Progenitor cell of endocrine pancreas (in vitro differentiated cells): ENCODE measurements at places on chromosomes 11 and 22.

GRCh38 chr11:57405271-57405860 is 14.9 kb upstream of the PRG2 start:
- DNase-seq: no peak

DNA sequence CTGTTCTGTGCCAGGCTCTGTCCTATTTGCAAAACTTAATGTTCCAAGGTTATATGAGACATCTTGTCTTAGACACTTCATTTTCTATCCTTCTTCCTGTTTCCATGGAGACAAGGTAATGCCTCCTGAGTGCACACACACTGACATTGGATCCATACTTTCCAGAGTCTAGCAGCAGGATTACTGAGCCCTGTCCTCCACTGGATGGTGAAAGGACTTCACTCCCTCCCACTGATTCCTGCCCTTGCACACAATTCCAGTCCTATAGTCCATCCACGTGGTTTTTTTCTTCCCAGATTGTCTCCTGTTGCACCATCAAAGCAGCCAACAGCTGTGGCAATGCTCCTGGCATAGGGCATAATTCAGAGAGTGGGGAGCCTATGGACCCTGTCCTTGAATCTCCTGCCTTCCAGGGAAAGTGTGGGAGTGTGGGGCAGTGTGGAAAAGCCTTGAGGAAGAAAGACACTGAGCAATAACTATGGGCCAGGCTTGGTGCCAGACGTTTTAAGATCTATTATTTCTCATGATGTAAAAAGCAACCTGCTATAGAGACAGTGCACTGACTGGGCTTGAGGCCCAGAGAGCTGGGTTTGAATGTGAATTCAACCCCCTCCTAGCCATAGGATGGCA is 31.3 kb downstream of the SERPINH1 start:
- no peak for DNase-seq

DNA sequence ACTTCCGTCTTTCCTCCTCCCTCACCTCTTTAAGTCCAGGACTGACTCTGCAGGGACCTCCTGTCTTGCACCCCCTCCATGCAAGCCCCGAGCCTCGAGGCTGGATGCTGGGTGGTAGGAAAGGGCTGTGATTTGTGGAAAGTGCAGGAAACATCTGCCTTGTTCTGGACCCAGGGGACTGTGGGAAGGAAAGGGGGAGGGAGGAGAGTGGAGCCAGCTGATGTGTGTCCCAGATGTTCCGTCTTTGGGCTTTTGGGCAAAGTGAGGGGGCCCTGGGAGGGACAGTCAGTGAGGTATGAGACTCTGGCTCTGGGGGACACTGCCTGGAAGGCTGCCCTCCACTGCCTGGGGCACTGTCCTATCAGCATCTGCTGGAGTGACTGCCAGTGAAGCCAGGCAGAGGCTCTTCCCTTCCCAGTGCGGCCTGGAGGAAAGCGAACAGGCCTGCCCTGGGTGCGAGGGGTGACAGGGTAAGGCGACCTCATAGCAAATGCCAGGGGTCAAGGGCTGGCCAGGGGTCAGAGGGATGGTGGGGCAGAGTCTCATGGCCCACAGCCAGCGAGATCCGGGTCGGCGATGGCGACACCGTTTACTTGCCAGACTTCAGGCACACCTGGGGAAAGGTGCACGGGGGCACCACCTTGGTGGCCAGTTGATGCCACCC is 1.7 kb downstream of the MRGPRD start:
- no peak for DNase-seq

DNA sequence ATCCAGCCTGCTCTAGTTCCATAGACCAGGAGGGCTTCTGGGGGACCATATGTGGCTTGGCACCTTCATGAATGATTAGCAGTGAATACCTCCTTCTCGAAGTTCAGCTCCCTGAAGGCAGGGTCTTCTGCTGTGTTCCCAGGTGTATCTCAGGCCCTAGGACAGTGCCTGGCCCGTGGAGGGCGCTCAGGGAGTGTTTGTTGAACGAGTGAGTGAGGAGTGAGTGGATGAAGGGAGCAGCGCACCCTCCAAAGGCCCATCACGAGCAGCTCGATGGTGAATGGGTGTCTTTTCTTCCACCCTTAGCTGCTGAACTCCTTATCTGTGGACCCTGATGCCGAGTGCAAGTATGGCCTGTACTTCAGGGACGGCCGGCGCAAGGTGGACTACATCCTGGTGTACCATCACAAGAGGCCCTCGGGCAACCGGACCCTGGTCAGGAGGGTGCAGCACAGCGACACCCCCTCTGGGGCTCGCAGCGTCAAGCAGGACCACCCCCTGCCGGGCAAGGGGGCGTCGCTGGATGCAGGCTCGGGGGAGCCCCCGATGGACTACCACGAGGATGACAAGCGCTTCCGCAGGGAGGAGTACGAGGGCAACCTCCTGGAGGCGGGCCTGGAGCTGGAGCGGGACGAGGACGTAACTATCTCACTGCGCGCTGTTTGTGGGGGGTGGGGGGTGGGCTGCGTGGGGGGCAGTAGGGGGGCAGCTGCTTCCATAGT is 9.5 kb downstream of the ANO1 start:
- no peak for DNase-seq

DNA sequence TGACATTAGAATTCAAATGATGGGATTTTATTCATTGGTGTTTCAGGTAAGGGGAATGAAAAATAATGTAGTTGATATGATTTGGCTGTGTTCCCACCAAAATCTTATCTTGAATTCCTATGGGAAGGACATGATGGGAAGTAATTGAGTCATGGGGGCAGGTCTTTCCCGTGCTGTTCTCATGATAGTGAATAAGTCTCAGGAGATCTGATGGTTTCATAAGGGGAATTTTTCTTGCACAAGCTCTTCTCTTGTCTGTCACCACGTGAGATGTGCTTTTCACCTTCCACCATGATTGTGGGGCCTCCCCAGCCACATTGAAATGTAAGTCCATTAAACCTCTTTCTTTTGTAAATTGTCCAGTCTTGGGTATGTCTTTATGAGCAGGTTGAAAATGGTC is 268.6 kb upstream of the CHORDC1 start:
- DNase-seq: no peak

DNA sequence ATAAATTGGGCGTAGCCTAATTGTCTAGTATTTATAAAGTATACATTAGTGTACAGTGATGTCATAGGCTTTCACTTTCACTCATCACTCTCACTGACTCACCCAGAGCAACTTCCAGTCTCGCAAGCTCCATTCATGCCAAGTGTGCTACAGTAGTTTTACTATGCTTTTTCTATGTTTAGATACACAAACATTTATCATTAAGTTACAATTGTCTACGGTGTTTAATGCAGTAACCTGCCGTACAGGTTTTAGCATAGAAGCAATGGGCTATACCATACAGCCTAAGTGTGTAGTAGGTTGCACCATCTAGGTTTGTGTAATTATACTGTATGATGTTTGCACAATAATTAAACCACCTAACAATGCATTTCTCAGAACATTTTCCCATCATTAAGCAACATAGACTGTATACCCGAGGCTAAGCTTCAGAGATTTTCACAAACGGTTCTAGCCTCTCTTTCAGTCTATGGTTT is 17.5 kb downstream of the OR9G1 start:
- DNase-seq: no peak

- peak; percentile 49 for DNase-seq
Measured at GRCh38 chr11:99020352-99021225, at the start of gene CNTN5. Gene CNTN5, plus strand, starts transcription at chr11:99020949.

GRCh38 chr22:25169278-25170031 is 30.2 kb upstream of the CRYBB3 start:
- DNase-seq: no peak

GRCh38 chr11:35363854-35364780 is 55.2 kb downstream of the SLC1A2 start:
- DNase-seq: no peak

DNA sequence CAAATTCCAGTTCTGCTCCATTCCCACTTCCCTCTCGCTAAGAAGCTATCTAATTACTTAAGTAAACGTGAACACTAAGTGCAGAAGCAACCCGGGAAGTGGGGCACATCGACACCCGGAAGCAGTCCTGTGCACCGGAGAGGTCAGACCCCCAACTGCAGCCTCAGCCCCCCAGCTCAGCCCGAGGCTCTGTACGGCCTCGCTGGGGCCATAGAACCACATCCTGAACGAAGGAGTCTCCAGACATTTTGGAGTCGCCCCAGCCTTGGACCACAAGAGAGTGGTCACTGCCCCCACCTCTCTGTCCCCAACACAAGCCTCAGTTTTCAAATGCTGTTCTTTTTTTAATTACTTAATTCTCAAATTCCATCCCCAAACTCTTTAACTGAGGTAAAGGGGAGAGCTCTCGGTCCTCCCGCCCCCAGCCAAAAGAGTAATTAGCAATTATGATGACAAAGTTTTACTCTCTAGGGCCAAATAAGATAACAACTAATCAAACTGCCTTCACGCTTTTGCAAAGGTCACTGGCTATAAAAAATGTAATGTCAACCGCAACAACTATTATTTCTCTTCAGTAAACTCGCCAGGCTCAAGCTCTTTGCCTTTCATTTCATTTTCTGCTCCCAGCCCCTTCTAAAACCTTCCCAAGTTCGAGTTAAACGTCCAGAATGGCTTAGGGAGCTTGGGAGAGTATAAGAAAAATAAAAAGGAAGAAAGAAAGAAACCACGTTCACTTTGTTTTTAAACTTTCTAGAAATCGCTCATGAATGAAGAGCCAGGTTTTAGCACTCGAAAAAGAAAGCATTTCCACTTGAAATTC is 2.2 kb downstream of the PAX6 start:
- DNase-seq: no peak

DNA sequence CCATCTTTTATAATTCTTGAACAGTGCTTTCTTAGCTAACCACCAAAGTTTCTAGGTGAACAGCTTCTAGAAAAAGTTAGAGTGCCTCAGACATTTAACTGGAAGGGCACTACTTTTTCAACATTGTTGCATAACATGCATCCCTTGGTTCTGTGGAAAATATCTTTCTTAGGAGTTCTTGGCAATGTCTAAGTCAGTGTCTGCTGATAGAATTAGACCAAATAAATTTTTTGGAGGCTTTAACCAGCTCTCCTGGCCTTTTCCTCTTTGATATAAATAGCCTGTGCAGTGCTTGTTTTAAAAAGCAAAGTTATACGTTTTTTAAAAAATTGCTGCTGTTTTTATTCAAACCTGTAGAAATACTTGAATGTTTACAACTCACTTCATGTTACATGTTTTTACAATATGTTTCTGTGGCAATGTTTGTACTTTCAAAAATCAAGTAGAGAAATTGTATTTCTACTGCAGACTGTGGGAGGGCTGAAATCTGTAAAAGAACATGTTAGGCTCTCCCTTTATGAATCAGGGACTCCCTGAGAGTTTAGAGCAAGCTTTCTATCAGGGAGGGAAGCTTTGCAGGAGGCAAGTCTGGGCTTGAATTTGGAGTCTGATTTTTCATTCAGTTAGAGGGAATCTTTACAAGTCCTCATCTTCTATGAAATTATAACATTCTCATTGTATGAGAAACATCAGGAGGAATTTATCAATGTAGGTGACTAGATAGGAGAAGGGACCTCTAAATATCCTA is 16.3 kb upstream of the PANX1 start:
- no peak for DNase-seq

DNA sequence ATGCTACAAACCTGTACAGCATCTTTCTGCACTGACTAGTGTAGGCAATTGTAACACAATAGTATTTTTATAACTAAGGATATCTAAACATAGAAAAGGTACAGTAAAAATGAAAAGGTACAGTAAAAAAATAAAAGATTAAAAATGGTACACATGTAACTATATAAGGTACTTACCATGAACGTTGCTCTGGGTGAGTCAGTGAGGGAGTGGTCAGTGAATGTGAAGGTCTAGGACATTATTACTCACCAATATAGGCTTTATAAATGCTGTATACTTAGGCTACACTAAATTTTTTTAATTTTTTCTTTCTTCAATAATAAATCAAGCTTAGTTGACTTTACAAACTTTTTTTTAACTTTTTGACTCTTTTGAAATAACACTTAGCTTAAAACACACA is 59.9 kb downstream of the EIF3M start:
- no peak for DNase-seq

DNA sequence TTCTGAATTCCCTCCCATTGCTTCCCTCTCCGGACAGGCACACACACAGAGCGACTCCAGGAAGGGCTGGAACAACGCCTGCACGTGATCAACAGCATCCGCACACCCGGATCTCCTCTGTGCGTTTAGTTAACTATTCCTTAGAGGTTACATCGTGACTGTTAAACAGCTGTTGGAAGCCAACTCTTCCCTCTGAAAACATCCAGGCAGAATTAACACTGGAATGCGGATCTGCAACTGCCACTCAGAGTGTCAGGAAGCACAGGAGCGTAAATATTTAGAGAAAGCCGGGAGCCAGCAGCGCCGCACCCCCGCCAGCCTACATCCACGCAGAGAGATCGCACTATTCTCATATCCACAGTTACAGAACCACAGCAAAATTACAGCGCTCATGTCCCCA is 46.2 kb downstream of the SHANK2 start:
- no peak for DNase-seq

DNA sequence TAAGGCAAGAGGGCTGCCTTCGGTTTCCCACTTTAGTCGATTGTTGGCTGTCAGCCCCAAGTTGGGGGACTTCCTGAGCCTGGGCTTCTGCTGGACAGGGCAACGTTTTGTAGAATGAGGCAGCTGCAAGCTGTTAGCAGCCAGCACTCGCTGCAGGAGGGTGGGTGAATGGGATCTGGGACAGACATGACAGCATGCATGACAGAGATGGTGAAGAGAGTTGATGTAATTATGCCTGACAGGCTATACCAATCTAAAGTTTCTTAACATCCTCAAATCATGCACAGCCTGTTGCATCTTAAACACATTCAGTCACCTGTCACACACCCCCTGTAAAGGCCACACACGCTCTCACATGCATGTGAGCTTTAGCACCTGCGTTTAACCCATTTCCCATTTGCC is 49.2 kb downstream of the CWC15 start:
- no peak for DNase-seq

DNA sequence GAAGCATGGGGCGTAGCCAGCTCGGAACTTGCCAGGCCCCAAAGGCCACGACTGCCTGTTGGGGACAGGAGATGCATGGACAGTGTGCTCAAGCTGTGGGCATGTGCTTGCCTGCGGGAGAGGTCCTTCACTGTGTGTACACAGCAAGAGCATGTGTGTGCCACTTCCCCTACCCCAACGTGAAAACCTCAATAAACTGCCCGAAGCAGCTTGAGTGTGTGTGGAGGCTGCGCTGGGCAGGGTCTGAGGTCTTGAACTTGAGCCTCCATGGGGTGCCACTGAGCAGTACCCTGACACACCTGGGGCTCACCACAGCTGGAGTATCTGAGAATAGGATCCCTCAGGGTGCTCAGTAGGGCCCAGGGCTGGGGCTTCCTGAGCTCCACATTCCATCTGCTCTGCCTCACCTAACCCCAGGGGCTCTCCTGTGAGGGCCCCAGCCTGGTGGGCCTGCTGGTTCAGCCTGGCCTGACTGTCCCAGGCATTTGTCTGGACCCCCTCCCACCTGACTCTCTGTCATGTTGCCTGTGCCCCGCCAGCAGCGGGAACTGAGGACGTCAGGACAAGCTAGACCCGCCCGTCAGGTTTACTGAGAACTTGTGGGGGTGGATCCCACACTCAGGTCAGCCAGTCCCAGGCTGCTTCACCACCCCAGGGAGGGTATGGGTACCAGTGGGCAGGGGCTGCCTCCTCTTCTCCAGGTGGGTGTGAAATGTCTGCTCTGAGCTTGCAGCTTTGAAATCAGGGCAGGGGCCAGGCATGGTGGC is 3.2 kb downstream of the RASSF7 start:
- DNase-seq: no peak

GRCh38 chr11:11213117-11213516 is 139.9 kb downstream of the CSNK2A3 start:
- no peak for DNase-seq

- DNase-seq: no peak
Measured at GRCh38 chr22:20172141-20172613, 21.3 kb upstream of the CCDC188 start.
